D341Med (cell line): ENCODE measurements at places on chromosomes 13 and 19.

DNA sequence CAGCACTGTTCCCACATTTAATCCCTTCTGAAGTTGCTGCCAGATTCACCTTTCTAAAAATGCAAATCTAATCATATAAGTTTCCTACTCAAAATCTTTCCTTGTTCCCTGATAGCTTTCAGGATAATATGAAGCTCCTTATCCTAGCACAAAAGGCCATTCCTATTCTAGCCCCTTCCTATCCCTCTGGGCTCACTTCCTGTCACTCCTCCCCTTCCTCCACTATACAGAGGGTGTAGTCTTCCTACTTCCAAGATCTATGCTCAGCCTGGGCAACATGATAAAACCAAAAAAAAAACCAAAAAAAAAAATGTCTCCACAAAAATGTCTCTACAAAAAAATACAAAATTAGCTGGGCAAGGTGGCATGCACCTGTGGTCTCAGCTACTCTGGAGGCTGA lies 78.3 kb downstream of the TSC22D1 start:
- DNase-seq: no peak

DNA sequence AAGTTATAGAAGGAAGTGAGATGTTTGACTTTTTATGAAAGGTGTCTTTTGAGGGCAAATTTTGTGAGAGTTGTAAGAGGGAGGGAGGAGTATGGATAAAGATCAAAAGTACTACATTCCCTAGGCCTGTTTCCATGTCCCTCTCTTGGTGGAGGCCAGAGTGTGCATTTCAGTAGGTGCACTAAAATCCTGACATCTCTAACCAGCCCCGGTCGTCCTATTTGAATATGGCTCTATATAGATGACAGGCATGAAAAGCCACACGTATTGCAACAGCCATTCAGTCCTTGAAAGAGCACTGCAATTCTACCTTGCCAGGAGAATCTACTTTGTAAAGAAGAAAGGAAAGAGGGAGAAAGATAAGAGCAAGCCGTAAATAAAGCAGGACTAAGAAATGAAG lies 510.1 kb downstream of the IRS2 start:
- no peak for DNase-seq

- DNase-seq: no peak
These were observed 6.0 kb upstream of the GRTP1 start for GRCh38 chr13:113369881-113370280.

GRCh38 chr13:36362251-36362650 lies 16.1 kb upstream of the SPART start:
- DNase-seq: no peak

DNA sequence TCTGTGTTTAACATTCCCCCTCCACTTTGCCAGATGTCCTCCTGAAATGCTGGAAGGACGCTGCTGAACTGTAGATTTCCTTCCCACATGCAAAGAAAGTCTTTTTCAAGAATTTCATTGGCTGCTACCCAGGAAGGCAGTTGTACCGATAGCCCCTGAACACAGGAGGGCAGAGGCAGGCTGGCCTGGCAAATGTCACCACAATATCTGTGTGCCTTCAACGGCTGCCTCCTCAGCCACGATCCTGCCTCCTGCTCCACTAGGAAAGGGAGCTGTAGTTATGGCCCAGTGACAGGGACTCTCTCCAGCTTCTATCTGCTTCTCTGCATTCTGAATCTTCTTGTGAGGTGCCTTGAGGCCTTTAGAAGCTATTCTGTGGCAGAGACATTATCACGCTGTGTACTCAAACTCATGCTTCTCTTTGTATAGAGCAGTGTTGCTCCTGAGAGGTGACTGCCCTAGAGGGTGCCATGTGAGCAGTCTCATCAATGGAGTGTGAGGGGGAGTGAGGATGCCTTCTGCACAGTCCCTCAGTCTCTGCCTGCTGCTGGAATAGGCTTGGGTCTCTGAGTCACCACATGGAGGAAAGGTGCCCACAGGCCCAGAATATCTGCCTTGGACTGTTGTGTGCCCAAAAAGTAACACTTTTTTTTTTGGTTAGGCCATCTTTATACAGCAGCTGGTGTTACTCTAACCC lies 279.8 kb downstream of the DNAJC15 start:
- DNase-seq: peak; percentile 39

- DNase-seq: peak; percentile 99
These were observed at the start of gene ALKBH6 for GRCh38 chr19:36014012-36014924. TSS of gene ALKBH6 (minus strand) at chr19:36014213. CDS start at chr19:36013397, 816 bp downstream.

- DNase-seq: peak; percentile 69
These were observed 19.6 kb upstream of the EPHX3 start for GRCh38 chr19:15251749-15252397.

GRCh38 chr19:1608359-1609102 lies 3.3 kb upstream of the UQCR11 start:
- no peak for DNase-seq

GRCh38 chr13:32354040-32354439 lies 38.7 kb downstream of the BRCA2 start:
- no peak for DNase-seq

- DNase-seq: no peak
These were observed 102.7 kb downstream of the OLFM4 start for GRCh38 chr13:53131361-53131760.

- no peak for DNase-seq
These were observed 50.5 kb upstream of the UBE2L5 start for GRCh38 chr13:30371649-30372265.
